ENCODE measurements at places on chromosomes 2 and 18. TPM values are rescaled to one million over a fixed set of nuclear protein-coding genes. Genes with fewer than 3 reads are reported as not detected.

Gene NEU4
- total RNA-seq = 0.89 TPM

DNA sequence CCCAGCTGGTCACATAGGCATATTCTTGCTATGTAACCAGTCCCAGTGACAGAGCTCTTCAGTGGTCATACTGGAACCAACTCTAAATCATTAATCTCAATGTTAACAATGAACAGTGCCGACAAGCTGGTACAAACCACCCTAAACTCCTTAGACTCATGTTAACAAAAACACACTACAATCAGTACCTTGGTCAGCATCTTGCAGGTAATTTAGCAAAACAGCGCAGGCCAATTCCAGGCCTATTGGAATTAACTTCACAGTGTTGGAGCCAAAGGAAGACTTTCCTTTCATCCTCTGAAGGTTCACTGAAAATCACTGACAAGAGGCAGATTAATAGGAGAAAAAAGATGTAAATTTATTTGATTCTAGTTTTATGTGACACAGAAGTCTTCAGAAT is 396.4 kb downstream of the PIK3C3 start:
- H3K4me3 ChIP-seq = no peak overlapping the region
- H3K4me1 ChIP-seq = no peaks in the 10 kb centered on the region
- H3K27me3 ChIP-seq = no peaks in the 10 kb centered on the region
- no peak for DNase-seq

Gene EPB41L5
- total RNA-seq = 2.4 TPM

Gene GALNT14
- total RNA-seq = 0.83 TPM

GRCh38 chr2:97900806-97901205 is 94.9 kb downstream of the TMEM131 start:
- no peak for DNase-seq
- peaks cover 6% of the 10 kb centered on the region for H3K4me1 ChIP-seq
- no peaks in the 10 kb centered on the region for H3K27me3 ChIP-seq
- H3K36me3 ChIP-seq = peaks cover 29% of the 10 kb centered on the region
- no peak overlapping the region for H3K4me3 ChIP-seq
- H3K27ac ChIP-seq = no peak overlapping the region

All from activated CD4-positive, alpha-beta T cell treated with anti-CD3 and anti-CD28 coated beads for 36 hours (primary cell).